DMS79 treated with DMSO at 0.1 percent for 48 hours (cell line): ENCODE measurements at places on chromosomes 1 and 21.

- no peak for DNase-seq
Measured at GRCh38 chr1:29331729-29332128, 95.4 kb downstream of the PTPRU start.

DNA sequence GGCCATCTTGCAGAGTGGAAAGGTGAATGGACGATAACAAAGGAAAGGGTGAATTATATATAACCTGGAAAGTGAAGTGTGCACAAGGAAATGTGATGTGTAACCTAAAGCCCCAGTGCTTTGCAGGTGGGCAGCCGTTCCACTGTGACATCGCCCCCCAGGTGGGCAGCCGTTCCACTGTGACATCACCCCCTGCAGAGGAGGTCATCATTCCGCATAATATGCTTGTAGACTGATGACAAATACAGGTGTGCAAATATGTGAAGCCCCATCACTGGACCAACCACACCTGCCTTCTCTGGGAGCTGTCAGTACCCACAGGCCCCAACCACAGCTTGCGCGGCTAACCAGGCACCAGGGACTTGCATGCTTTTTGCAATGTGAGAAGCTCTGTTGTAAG lies 4.7 kb upstream of the ZNF496 start:
- no peak for DNase-seq

- no peak for DNase-seq
Measured at GRCh38 chr1:30376054-30376697, 347.2 kb downstream of the MATN1 start.

DNA sequence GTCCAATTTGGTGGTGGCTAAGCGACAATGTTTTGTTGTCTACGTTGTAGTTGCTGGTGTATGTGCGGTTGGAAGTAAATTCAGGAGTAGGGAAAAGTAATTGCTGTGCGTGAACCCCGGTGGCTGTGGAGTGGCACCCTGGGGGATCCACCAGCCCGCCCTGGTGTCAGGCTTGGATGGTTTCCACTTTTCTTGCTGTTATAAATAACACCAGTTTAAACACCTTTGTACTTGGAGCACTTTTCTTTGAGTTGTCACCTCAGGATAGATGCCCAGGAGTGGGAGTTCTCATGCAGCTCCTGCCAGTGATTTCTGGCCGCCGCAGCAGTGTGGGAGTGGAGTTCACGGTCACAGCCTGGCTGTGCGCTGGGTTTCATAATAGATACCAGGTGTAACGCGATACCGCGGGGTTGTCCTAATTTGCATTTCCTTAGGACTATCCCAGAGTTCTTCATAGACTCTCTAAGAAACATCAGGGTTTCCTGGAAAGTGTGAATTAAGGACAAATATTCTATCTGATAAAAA lies 12.8 kb upstream of the TMEM200B start:
- no peak for DNase-seq

DNA sequence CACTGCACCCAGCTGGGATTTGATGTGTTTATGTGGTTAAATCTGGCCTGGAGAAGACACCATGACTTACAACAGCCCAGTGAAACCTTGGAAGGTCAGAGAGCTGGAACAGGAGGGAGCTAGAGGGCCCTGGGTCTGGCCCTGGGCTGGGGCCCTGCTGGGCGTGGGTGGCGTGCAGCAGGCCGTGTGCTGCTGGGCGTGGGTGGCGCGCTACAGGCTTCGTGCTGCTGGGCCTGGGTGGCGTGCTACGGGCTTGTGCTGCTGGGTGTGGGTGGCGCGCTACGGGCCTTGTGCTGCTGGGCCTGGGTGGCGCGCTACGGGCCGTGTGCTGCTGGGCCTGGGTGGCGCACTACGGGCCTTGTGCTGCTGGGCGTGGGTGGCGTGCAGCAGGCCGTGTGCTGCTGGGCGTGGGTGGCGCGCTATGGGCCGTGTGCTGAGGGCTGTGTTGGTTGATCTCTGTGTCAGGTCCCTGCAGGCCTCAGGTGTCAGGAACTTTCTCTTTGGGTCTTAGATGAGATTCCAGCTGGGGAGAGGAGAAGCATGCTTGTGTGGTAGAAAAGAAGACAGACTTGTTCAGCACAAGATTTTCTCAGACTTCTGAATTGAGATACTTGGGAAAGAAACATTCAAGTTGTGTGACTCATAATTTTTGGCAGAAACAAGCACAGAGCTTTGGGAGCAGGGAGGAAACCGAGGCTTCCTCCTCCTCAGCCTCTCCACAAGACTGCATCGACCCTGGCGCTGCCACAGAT lies 66.0 kb downstream of the COL18A1 start:
- no peak for DNase-seq

DNA sequence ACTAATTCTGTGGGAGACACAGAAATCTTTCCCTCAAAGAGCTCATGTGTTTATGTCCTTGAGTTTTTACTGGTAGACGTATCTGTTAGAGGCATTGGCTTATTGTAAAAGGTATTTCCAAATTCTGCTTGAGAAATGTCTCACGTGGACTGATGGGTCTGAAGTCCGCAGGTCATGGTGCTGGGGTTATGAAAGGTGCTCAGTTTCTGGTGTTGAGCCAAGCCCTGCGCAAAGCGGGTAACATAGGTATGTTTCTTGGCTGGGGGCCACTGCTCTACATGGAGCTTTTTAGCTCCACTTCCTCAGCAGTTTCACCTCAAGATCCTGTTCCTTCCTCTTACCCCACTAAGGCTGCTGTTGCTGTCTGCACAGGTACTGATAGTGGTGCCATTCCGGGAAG lies 10.8 kb downstream of the UTP25 start:
- no peak for DNase-seq

DNA sequence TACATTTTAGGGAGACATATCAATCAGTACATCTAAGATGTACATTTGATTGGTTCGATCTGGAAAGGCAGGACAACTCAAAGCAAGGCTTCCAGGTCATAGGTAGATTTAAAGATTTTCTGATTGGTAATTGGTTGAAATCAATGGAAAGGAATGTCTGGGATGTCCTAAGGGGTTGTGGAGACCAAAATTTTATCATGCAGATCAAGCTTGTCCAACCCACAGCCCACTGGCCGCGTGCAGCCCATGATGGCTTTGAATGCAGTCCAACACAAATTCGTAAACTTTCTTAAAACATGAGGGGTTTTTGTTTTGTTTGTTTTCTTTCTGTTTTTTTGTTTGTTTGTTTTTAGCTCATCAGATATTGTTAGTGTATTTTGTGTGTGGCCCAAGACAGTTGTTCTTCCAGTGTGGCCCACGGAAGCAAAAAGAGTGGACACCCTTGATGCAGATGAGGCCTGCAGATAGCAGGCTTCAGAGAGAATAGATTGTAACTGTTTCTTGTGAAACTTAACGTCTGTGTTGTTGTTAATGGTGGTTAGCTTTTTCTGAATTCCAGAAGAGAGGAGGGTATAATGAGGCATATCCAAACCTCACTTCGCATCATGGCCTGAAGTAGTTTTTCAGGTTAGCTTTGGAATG lies 3.1 kb downstream of the IFNAR1 start:
- DNase-seq = no peak

DNA sequence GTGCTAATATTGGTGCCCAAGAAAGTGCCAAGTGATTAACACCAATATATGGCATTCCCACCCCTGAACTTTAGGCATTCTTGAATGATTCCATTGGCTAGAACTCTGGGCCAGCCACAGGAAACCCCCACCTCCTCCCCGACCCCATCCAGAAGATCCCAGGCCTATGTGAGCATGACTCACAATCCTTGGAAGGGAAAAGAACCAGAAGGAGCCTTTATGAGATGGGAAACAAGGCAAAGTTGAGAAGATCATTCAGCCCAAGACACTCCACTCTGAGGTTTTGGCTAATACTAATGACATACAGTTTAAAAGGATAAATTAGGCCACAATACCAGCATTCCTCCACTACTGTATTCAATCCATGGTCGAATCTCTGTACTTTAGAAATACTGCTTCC lies 21.8 kb downstream of the ELK4 start:
- no peak for DNase-seq

DNA sequence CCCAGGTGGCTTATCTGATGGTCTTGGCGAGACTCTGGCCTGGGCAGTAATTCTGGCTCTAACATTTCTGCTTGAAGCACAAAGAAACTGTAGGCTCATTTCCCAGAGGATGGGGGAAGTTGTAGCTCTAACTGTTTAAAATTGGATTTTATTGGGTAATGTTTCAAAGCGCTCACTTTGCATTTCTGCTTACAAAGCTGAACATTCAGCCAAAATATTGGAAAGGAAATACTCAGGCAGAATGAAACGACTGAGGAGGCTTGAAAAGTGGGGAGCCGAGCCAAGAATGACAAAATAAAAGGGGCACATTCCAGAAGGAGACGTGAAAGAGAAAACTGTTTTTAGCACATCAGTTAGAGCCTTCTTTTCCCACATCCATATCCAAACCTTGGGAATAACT lies 202.6 kb downstream of the GRIK1 start:
- DNase-seq = no peak

GRCh38 chr1:15942661-15943327 lies 33.1 kb downstream of the ZBTB17 start:
- DNase-seq = no peak

DNA sequence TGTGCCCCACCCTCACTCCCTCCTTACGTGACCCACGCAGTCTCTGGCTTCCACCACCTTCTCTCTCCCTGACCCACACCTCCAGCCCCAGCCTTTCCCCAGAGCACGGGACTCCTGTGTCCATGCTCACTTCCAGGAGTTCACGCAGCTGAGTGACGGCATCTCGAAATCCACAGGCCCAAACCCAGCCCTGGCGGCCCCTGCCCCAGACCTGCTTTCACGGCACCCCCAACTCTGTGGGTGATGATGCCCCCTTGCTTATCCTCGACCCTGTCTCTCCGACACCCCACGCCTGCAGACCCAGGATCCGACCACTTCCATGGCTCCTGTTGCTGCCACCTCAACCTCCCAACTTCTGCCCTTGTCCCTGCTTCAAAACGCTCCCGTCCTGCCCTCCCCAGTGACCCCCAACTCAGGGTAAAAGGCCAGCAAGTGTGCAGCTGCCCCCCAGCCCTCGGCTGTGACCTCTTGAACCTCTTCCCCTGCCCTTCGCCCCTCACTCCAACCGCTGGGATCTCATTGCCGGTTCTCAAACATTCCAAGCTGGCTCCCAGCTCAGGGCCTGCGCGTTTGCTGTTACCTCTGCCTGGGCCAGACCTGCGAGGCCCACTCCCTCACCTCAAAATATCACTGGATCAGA lies 30.4 kb upstream of the LAPTM5 start:
- no peak for DNase-seq

DNA sequence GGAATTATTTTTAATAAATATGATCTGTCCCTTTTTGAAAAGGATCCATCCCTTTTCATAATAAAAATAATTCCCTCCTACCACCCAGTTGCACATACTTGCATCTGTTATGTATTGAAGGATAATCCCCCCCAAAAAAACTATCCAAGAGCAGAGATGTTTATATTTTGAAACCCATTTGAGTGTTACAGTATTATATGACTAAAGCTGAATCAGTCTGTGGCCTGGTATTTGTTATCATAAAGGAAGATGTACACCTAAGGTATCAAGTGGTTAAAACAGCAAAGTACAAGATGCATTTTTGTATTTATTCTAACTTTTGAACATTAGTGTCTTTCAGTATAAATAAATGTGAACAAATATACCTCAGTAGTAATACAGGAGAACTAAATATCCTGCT lies 12.7 kb upstream of the TGFB2 start:
- no peak for DNase-seq

DNA sequence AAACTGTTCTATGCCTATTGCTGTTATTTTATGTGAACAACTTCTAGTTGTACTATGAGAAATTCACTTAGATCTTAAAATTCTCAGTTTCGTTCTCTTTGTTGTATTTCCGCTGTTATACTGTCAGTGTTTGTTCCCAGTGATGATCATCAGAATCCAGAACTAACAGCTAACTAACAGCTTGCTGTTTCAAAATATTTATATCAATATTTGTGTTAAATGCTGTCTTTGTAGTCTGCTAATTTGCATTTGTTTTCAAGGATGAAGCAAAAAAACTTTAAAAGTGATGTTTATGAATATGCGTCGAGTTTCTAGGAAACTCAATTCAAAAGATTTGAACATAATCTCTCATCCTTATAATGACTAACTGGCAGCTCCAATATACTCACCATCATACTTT lies 84.5 kb downstream of the SPATA17 start:
- DNase-seq = no peak

DNA sequence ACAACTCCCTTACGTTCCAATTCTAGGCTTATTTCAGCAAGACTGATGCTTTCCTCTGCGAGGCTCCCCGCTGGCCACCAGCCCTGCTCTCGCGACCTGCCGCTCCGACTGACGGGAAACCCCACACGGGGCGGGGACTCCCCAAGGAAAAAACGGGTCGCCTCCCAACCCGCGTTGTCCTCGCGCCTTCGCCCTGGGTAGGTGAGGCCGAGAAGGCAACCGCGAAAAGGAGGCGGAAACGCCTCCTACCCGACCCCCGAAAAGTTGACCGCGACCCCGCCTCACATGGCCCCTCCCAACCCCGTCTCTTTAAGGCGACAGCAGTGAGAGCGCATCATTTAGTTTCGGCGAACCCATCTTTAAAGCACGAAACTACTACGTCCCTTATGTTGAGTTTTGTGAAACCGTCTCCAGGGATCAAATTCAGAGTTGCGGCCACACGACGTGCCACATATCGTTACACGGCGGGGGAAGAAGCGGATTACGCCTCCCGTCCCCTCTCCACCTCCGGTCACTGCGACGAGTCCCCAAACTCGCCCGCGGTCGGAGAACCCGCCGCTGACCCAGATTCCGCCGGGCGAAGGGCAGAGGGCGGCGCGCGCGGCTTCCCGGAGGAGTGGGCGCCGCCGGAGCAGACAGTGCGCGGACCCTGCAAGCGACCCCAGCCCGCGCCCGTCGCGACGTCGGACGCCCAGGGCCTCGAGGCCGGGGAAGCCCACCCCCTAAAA lies 1.2 kb downstream of the ANP32E start:
- peak; percentile 50 for DNase-seq

GRCh38 chr21:18403735-18404450 lies at the start of gene TMPRSS15:
TSS of gene TMPRSS15 (minus strand) at chr21:18403785. CDS start at chr21:18403622, 163 bp downstream.
- DNase-seq = no peak

- DNase-seq = no peak
Measured at GRCh38 chr1:53066488-53066887, 4.5 kb downstream of the PODN start.

DNA sequence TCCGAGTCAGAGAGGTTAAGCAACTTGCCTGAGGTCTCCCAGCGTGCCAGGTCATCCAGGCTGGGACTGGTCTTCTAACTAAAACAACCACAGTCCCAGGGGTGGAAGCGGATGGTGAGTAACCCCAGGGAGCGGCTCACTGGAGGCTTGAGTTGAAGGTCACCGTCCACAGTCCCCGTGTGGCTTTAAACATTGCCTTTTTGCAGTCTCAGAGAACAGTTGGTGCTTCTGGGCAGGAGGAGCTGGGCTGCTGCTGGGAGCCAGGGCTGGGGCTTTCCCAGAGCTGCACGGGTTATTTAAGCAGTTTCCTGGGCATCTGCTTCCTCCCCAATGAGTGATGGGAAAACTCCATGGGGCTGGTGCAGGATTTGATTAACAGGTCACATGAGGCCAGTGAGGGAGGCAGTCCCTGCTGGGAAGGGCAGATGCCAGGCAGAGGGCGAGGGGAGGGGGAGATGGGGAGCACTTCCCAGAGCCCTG lies 12.3 kb downstream of the ARHGEF10L start:
- no peak for DNase-seq

- no peak for DNase-seq
Measured at GRCh38 chr1:171912509-171913175, 71.3 kb downstream of the DNM3 start.

GRCh38 chr1:111618961-111619634 lies 491 bp upstream of the RAP1A start:
- DNase-seq = no peak

- DNase-seq = no peak
Measured at GRCh38 chr21:17900281-17900989, 81.3 kb upstream of the C21orf91 start.
